Astrocyte (in vitro differentiated cells and primary cell): ENCODE measurements at places on chromosomes 6 and 20. TPM values are rescaled to one million over a fixed set of nuclear protein-coding genes. Genes with fewer than 3 reads are reported as not detected.

DNA sequence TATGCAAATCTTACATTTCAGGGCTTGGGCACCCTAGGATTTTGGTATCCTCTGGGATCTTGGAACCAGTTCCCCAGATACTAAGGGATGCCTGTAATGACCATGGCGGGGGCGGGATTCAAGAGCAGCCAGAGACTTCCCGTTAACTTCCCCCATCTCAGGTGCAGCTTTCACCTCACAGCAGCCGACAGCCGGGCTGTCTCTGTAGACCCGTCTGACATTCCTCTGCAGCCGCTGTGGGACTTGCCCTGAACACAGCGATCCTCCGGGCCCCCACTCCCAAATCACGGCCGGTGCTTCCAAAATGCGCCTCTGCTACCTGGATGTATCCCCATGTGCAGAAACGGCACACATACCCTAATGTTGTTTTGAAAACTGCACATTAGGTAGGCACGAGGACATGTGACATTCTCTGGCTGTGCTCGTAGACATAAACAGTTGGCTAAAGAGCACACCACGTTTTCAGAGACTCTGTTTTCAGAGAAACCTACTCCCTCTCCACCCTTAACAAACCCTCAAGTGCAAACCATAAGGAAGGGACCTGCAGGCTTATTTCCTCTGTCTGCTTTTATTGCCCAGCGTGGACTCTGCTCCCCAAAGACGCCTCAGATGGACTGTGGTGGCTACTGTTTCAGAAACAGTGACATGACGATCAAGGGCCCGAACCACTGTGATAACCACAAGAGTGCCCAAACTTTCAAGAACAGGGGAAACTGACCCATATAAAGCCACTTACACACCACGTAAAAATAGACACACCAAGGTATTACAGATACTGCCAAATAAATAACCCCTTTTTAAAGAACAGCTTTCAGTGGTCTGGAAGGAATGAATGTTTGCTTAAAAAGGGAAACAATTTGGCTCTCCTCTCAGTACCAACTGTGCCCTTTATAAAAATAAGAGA lies 72.9 kb upstream of the FOXC1 start:
- no peaks in the 10 kb centered on the region for H3K27me3 ChIP-seq
- no peak for DNase-seq
- no peaks in the 10 kb centered on the region for H3K36me3 ChIP-seq
- no peak overlapping the region for H3K4me3 ChIP-seq
- H3K27ac ChIP-seq: no peak overlapping the region
- H3K4me1 ChIP-seq: peaks cover 3% of the 10 kb centered on the region

- H3K27ac ChIP-seq: no peak overlapping the region
- no peaks in the 10 kb centered on the region for H3K36me3 ChIP-seq
- no peaks in the 10 kb centered on the region for H3K27me3 ChIP-seq
- H3K4me1 ChIP-seq: no peaks in the 10 kb centered on the region
- no peak for DNase-seq
These were observed 37.1 kb downstream of the FRMD1 start for GRCh38 chr6:168041928-168042327.

DNA sequence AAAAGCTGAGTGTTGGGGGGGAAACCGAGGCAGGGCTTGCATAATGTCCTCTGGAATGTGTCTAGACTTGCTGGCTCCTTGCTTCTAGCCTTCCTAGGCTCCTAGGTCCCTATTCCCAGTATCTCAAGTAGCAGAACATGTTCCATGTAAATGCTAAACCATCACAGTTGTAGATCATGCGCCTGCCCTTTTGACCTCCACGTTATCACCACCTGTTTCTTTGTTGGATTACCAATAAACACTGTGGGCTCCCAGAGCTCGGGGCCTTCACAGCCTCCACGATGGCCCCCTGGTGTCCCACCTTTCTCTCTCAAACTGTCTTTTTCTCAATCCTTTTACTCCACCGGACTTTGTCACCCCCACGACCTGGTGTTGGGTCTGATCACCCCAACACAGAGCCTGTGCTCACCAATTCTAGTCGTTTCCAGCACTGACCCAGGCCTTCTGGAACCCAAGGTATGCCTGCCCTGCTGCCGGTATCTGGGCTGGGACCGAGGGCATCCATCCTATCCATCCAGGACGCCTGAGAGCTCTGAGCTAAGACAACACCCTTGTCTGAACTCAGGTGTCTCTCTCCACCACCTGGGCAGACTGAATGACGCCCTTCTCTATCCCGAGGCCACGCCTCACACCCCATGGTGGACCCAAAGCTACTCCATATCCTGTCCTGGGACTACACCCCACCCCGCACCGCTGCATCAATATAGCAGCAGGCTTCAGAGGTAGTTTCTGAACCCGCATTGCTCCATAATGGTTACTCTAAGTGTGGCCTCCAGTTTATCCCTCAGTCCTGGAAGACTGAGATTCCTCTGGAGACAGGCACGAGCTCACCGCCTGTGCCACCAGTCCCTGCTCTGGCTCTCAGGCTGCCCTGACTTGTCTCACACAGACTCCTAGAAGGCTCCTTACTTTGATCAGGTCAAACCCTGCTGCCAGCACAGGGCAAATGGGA lies 9.3 kb upstream of the PRR18 start:
- H3K27me3 ChIP-seq: no peaks in the 10 kb centered on the region
- no peak overlapping the region for H3K4me3 ChIP-seq
- H3K27ac ChIP-seq: no peak overlapping the region
- H3K36me3 ChIP-seq: peaks cover 7% of the 10 kb centered on the region
- DNase-seq: no peak

- H3K27ac ChIP-seq: no peak overlapping the region
- DNase-seq: no peak
- H3K27me3 ChIP-seq: no peaks in the 10 kb centered on the region
- no peak overlapping the region for H3K4me3 ChIP-seq
These were observed 8.8 kb downstream of the MYL9 start for GRCh38 chr20:36549942-36550789.

- H3K4me1 ChIP-seq: peaks cover 3% of the 10 kb centered on the region
- no peak overlapping the region for H3K4me3 ChIP-seq
- no peak overlapping the region for H3K27ac ChIP-seq
- DNase-seq: no peak
These were observed 86.9 kb downstream of the RAMACL start for GRCh38 chr6:166499350-166500163.

- H3K4me1 ChIP-seq: no peaks in the 10 kb centered on the region
- H3K27me3 ChIP-seq: no peaks in the 10 kb centered on the region
- no peak overlapping the region for H3K27ac ChIP-seq
- H3K36me3 ChIP-seq: no peaks in the 10 kb centered on the region
- no peak overlapping the region for H3K4me3 ChIP-seq
These were observed 78.5 kb downstream of the AGPAT4 start for GRCh38 chr6:161195386-161195785.

- H3K27me3 ChIP-seq: no peaks in the 10 kb centered on the region
- H3K36me3 ChIP-seq: no peaks in the 10 kb centered on the region
- no peak for DNase-seq
- no peaks in the 10 kb centered on the region for H3K4me1 ChIP-seq
- H3K27ac ChIP-seq: no peak overlapping the region
These were observed 306.1 kb upstream of the RGS17 start for GRCh38 chr6:153437193-153437592.

DNA sequence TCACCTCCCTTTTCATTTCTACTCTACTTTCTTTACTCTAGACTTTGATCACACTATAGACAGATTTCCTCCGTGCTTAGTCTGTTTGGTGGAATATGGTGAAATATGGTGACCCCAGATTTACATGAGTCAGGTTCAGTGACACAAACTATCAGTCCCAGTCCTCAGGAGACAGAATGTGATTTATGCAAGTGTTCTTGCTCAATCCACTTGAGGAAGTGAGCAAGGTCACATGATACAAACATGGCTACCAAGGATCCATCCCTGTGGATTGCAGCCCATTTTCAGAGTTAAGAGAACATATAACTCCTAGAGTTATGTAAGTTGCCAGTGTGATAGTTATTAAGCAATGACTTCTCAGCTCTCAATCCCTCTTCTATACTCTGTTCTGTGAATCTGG lies 23.7 kb upstream of the TSHZ2 start:
- DNase-seq: no peak
- H3K36me3 ChIP-seq: no peaks in the 10 kb centered on the region
- no peaks in the 10 kb centered on the region for H3K4me1 ChIP-seq
- no peak overlapping the region for H3K4me3 ChIP-seq
- H3K27me3 ChIP-seq: no peaks in the 10 kb centered on the region
- no peak overlapping the region for H3K27ac ChIP-seq

DNA sequence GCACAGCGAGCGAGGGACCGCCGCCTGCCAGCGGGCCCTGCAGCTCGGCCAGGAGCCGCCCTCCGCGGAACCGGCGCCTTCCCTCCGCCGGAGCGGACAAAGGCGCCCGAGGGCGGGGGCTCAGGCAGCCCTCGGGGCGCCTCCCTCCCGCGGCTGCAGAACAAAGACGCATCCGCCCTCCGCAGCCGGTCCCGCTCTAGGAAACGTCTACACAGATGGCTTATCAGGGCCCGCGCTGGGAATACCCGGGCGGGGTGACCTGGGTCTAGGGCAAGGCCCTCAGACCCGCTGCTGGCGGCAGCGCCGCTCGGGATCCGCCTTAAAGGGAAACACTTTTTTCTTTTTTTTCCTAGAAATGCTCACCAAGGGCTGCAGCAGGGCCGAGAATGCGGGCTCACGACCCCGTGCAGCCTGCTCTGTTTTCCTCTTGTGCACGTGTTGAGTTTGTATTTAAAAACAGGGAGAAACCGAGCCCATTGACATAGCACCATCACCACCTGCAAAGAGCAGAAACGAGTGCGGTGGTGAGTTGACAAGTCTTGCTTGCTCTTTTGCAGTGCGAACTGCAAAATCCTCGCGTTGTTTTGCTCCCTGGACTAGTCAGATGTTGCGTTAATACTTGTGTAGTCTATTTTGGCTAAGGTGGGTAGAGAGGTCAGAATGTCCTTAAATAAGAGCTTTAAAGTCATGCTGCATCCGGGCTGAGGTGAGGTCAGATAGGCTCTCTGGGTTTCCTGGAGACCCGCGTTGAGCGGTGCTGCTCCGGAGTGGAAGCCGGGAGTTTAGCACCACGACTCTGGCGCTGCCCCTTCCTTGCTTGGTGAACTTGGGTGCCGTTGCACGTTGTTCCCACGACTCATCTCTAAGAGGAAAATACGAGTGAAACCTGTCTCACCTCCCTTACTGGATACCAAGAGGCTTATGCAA lies 1.1 kb upstream of the RPS6KA2 start:
- no peaks in the 10 kb centered on the region for H3K36me3 ChIP-seq
- peaks cover 39% of the 10 kb centered on the region for H3K4me1 ChIP-seq
- peak overlapping the region; percentile 88 for H3K27ac ChIP-seq
- peak overlapping the region; percentile 74 for H3K4me3 ChIP-seq

DNA sequence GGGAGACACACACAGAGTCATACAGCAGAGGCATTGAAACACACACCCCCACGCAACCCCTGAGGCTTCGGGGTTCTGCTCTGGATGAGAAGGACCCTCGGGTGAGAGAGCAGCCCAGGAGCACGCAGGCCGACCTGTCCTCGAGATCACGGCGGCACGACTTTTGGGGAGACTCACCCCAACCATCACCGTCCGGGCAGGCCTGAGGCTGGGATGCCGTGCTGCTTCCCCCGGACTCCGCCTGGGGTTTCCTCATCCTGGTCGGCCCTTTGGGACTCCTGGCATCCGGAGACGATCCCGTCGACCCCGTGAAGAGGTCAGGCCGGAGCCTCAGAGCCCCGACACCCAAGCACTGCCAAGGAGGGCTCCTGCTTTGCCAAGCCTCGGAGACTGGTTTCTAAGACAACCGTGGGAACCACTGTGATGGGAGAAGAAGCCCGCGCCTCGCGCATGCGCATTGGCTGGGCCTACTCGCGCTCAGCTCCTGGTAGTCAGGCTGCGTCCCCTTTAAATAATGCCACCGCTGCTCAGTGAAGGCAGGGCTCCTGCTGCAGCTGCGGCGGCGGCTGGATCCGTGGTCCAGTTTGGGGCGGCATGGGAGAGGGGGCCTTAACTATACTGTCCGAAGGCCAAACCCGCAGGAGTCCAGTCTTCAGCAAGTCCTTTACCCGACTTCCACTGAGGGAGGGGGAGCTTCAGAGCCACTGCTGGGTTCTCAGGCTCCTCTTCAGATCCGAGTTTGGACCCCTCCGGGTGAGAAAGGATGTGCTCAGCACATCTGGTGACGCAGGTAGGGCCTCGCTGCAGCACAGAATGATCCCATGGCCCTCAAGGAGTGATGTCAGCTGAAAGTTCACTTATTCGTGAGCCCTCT lies 171.4 kb upstream of the ZNF337 start:
- H3K27me3 ChIP-seq: peaks cover 17% of the 10 kb centered on the region
- no peaks in the 10 kb centered on the region for H3K36me3 ChIP-seq
- H3K4me1 ChIP-seq: peaks cover 4% of the 10 kb centered on the region
- peak overlapping the region; percentile 64 for H3K4me3 ChIP-seq
- DNase-seq: no peak

GRCh38 chr6:139686308-139686707 lies 311.9 kb upstream of the CITED2 start:
- no peaks in the 10 kb centered on the region for H3K36me3 ChIP-seq
- H3K27me3 ChIP-seq: no peaks in the 10 kb centered on the region
- no peak overlapping the region for H3K4me3 ChIP-seq

DNA sequence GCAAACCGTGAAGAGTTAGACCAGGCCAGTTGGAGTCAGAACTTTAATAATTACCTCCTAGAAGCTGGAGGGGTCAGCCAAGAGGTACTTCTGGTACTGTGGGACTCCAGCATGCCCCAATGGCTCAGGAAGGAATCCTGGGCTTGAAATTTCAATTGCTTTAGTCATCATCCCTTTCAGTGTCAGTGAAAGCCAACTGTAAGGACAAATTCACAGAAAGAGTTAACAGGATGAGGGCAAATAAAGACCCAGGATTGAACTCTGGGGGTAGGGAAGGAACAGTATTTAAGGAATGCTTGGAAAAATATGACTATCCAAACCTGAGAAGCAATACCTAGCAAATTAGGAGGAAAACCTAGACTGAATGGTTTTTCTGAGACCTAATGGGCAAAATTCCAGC lies 735.1 kb upstream of the MARCKS start:
- peak; percentile 98 for DNase-seq
- no peak overlapping the region for H3K4me3 ChIP-seq
- H3K27ac ChIP-seq: peak overlapping the region; percentile 82
- no peaks in the 10 kb centered on the region for H3K36me3 ChIP-seq

- no peaks in the 10 kb centered on the region for H3K4me1 ChIP-seq
- H3K27ac ChIP-seq: no peak overlapping the region
- no peaks in the 10 kb centered on the region for H3K27me3 ChIP-seq
- DNase-seq: no peak
- H3K36me3 ChIP-seq: no peaks in the 10 kb centered on the region
These were observed 182.3 kb downstream of the KIF16B start for GRCh38 chr20:16390991-16391390.

DNA sequence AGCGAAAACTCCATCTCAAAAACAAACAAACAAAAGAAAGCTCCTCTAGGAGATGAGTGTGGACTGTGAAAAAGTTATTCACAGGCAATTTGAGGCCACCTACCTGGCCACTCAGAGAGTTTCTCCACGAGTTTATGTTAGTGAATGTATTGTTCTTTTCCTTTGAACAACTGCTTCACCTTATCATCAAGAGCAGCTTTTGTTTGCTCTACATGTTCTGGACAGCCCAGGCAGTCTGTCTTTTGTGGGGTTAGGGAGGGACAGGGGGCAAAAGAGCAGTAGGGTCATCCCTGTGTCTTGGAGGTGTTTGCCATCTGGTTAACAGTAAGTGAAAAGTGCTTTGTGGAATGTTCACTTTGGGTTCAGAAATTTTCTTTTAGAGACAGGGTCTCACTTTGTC lies 8.0 kb downstream of the CASS4 start:
- peaks cover 59% of the 10 kb centered on the region for H3K4me1 ChIP-seq
- no peak for DNase-seq
- no peaks in the 10 kb centered on the region for H3K36me3 ChIP-seq

Gene CYP39A1
- total RNA-seq: 0.72 and 0.84 TPM in 2 replicates

Gene POU3F2
- total RNA-seq: 1.9 and 2.1 TPM in 2 replicates

Gene C6orf136
- total RNA-seq: 12.0 and 12.7 TPM in 2 replicates

Gene CCN6
- not detected in 2 replicates for total RNA-seq

Gene LRRC1
- 11.8 and 14.3 TPM in 2 replicates for total RNA-seq

Gene MOG
- not detected in 2 replicates for total RNA-seq

Gene DEFB132
- total RNA-seq: not detected in 2 replicates

Gene LAMA4
- total RNA-seq: 2.0 and 5.0 TPM in 2 replicates
